ENCODE measurements at places on chromosomes 1 and 21.

DNA sequence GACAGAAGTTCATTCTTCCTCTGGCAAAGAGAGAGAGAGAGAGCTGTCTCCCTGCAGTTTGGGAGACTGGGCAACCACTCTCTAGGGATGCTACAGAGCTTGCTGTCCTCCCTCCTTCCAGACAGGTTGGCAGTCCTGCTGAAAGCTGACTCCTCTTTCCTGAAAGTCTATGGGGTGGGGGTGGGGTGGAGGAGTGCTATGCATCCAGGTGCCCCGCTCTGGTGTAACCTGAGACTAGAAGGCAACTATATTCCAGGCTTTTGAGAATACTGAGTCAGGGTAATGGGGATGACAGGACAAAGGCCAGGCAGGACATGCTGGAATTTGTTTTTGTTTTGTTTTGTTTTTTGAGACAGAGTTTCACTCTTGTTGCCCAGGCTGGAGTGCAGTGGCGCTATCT lies 55.4 kb downstream of the OPTC start:
- no peak for DNase-seq

GRCh38 chr1:112906150-112906698 lies 49.8 kb downstream of the SLC16A1 start:
- DNase-seq, result no peak

DNA sequence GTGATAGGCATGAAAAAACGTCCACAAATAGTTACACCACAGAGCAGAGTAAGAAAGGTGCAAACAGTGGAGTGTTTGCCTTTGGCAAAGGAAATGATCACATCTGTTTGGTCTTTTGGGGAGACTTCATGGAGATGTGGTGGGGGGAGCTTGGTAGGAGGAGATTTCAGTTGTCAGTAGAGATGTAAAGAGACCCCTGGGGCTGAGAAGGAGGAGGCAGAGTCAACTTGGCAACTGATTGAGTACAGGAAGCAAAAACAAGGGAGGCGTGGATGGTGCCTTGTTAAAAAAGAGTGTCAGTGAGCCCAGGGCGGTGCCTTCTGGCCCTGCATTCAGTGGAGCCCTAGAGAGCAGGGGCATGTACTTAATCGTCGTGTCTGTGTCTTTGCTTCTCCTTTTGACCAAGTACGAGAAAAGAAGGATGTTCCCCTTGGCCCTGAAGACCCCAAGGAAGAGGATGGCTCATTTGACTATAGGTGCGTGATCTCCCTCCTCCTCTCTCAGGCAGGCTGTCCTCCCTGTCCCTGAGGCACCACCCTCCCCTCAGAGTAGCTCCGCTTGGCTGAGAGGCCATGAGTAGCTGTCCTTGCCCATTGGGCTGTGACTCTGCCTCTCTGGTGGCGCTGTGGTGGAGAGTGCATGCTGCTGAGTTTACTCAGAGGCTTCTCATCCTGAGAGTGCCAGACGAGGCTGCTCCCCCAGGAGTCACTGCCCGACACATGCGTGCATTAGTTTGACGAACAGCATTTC lies 30.4 kb upstream of the CNTN2 start:
- DNase-seq, result peak; percentile 45

DNA sequence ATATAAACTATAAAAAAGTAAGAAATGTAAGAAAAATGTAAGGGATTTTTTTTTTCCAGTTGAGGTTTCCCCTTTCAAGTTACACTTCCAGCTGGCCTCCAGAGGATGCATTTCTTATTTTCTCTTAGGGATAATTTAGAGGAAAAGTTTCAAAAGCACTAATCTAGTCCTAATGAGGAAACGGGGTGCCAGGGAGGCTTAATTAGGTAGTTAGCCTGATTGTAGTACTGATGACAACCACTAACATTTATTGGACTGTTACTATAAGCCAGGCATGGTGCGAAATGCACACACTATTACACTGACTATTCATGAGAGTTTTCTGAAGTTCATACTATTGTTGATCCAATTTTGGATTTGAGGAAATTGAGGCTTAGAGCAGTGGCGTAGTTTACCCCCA lies 290.8 kb upstream of the FMN2 start:
- no peak for DNase-seq

DNA sequence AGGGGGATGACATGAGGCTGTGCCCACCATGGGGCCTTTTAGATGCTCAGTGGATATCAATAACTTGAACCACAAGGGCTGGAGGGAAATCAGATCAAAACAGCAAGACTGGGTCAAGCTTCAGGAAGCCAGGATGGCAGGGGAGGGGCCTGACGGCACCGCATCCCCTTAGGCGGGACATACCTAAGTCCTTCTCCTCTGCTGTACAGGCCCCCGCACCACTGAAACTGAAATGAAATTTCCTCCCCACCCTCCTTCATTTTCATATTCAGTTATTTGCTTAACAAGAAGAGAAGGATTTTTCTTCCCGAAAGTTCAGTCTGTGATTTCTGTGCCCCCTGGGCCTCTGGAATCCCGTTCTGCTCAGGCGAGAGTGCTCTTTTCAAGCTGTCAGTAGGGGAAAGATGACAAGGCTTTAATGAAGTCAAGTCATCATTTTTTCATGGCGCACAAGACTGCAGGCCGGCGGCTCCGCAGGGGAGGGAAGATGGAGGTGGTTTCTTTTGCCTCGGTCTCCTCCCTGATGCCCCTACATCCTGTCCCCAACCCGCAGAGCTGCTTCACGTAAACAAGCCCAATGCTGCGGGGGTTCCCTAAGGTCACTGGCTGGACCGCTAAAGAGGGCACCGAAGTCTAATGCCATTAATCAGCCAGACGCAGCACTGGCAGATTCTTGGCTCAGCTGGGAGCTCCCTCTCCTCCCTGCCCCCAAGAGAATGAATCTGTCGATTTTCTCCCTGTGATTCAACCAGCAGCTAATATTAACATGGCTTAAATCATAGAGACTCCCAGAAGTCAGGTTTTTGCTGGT lies 264.8 kb downstream of the C1orf94 start:
- no peak for DNase-seq

GRCh38 chr1:199067483-199067882 lies 428.6 kb downstream of the PTPRC start:
- DNase-seq, result no peak

DNA sequence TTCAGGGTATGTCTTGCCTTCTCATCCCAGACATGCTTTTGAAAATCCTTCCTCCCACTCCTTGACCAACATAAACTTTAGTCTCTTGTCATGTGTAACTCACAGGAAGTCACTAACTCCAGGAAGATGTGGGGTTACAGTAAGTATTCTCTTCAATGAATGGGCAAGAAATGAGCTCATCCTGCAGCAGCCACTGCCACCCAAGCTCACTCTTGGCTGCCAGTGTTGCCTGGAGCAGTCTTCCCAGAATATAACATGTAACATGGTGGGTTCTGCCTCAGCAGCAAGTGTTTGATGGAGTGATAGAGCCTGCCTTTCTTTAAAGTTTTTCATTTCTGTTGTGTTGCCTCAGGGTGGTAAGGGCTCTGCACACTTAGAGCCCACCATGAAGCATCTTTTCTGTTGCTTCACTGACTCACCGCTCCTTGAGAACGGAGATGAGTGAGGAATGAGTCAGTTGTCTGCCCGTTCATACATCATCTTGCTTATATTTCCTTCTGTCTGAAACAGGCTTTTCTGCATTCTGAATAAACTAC lies 187.0 kb downstream of the TPR start:
- peak; percentile 97 for DNase-seq

DNA sequence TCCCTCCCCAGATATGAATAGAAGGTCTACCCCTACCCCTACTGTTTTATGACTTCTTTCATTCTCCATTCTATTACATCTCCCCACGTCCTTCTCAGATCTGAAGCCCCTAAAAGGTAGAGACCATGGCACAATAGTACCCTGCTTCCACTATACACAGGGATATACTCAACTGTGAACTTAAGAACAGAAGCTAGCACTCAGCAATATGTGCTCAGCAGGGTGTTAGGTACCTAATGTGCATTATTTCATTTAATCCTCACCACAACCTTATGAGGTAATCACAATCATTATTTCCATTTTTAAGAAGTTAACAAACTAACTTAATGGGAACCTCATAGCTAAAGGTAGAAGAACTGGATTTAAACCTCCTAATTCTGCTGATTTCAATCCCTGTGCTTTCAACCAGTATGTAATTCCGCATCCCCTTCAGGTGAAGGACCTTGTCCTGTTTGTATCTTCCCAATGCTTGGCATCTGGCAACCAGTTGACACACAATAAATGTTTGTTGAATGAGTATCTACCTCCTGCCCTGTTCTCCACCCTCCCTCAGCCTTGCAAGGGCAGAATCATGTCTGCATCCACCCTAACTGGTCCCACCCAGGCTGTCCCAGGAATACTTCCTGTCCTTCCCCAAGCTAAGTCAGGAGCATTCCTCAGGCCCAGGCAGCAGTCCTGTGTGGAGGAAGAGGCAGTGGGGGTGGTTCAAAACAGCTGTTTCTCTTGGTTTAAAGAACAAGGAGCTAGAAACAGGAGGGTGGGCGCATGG lies 6.5 kb downstream of the DENND2D start:
- DNase-seq, result peak; percentile 47

GRCh38 chr1:180103819-180104218 lies 50.9 kb upstream of the QSOX1 start:
- no peak for DNase-seq

DNA sequence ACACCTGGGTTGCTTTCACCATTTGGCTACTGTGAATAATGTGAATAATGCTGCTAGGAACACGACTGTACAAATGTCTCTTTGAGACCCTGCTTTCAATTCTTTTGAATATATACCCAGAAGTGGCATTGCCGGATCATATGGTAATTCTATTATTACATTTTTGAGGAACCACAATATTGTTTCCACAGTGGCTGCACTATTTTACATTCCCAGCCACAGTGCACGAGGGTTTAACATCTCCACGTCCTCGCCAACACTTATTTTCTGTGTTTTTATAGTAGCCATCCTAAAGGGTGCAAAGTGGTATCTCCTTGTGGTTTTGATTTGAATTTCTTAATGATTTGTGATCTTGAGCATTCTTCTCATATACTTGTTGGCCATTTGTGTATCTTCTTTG lies 15.7 kb downstream of the FHAD1 start:
- DNase-seq, result no peak

- DNase-seq, result no peak
These were observed 77.8 kb downstream of the TNR start for GRCh38 chr1:175665616-175666015.

GRCh38 chr1:155175927-155176371 lies 2.3 kb downstream of the TRIM46 start:
- no peak for DNase-seq

- DNase-seq, result no peak
These were observed 50.2 kb downstream of the ZZZ3 start for GRCh38 chr1:77632216-77632615.

GRCh38 chr1:216168546-216168945 lies 254.7 kb downstream of the USH2A start:
- no peak for DNase-seq

GRCh38 chr1:208714323-208714722 lies 470.1 kb upstream of the PLXNA2 start:
- no peak for DNase-seq

GRCh38 chr1:30523055-30524020 lies 200.0 kb downstream of the MATN1 start:
- peak; percentile 98 for DNase-seq

DNA sequence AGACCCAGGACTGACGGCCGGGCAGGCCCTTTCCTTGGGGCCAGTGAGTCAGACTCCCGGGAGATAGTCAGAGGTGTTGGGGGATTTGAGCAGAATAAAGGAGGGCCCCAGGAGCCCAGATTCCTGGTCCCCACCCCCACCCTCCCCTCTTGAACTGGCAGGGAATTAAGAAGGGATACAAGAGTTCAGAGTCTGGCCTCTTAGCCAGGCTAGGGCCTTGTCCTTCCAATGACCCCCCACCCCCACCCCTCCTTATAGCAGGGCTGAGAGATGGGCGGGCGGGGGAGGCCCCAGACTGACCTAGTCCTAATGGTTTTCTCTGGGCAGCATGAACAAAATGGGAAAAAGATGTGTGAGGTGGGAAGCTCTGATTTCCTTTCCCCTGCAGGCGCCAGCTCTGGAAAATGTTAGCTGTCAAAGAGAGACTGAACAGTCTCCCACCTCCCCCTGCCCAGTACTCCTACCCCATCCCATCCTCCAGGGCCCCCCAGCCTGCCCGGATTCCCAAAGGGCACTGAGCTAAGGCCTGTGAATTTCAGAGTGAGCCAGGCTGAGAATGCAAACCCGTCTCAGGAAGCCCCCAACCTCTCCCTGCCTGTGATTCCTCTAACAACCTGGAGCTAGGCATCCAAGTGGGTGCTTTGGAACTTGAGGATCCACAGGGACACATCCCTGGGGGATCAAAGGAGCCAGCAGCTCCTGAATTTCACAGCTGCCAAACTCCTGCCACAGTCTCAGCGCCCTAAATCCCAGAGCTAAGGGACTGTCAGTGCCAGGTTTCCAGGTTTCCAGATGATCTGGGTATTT lies 5.8 kb upstream of the CRABP2 start:
- DNase-seq, result peak; percentile 51

- DNase-seq, result no peak
These were observed 16.2 kb upstream of the MEF2D start for GRCh38 chr1:156516821-156517220.

GRCh38 chr1:45477646-45478045 lies 13.3 kb downstream of the TESK2 start:
- no peak for DNase-seq

DNA sequence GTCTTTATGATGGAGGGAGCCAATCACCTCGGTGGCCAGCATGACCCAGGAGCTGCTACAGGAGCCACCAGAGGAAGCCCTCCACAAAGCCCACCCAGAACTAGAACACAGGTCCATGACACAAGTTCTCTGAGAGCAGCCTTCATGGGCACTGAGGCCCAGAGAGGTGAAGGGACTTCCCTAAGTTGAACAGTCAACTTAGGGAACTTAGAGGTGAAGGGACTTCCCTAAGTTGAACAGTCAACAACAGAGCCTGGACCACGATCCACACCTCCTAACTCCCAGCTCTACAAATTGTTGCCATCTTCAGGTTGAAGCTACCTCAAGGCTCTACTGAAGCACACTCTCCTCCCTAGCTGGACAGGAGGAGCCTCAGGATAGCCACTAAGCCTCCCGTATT lies 132.7 kb downstream of the CCDC185 start:
- no peak for DNase-seq

DNA sequence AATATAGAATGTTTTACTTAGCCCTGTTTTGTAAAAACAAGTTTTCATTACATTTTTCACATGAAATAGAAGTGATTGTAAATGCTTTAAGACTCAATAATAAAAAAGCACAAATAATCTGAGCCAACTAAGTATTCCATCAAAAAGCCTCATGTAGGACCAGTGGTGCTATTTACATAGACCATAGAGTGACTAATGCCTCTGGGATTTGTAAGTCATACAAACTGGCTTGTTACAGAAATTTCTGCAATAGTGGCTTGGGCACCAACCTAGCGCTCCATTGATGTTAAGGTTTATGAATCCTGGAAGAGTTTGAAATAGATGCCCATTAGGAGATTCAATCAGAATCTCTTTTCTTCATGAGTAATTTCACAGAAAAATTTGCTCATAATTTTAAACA lies 31.9 kb downstream of the ZMYM1 start:
- DNase-seq, result peak; percentile 83

DNA sequence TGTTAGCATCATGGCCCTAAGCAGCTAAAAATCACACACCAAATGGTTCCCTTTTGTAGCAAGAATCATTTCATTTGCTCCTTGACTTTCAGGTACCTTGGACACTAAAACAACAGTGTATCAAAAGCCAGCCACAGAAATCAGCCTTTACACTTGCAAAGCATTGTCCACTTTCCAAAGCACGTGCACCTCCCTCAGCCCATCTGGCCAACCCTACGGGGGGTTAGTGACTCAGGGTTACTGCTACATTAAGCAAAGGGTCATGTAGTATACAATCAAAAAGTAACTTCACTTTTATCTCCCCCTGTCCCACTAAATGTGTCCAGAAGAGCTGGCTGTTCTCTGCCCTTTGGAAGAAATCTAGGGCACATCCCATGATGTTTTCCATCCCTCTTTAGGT lies 149.7 kb downstream of the HIVEP3 start:
- no peak for DNase-seq

GRCh38 chr1:245036102-245036501 lies 118.7 kb upstream of the KIF26B start:
- DNase-seq, result peak; percentile 24

All from GM23248 (cell line).